Ureter (tissue), 1 donor: ENCODE measurements at places on chromosomes 6 and 20. TPM values are rescaled to one million over a fixed set of nuclear protein-coding genes. Genes with fewer than 3 reads are reported as not detected.

- DNase-seq, result no peak
Measured at GRCh38 chr20:58032599-58032998, 195.9 kb downstream of the ANKRD60 start.

- no peak for DNase-seq
Measured at GRCh38 chr20:60249436-60249835, 291.2 kb downstream of the CDH26 start.

DNA sequence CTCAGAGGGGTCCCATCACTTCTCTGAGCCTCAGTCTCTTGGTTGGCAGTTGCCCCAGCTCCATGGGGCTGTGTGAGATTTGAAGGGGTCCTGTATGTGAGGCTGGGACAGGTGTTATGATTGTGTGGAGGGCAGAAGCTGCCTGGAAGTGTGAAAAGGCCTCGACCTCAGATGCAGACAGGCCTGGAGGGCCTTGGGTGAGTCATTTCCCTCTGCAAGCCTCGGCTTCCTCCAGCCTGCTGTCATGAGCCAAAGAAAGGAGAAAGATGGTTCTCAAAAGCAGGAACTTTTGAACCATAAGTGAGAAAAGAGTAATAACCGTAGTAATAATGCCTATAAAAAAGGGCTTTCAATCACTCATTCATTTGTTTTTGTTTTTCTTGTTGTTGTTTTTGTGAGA is 37.5 kb downstream of the SNAI1 start:
- no peak for DNase-seq

- no peak for DNase-seq
Measured at GRCh38 chr6:225121-225721, 67.1 kb upstream of the DUSP22 start.

GRCh38 chr6:83354747-83355146 is 76.1 kb downstream of the ME1 start:
- DNase-seq, result no peak

GRCh38 chr6:20319520-20320357 is 81.9 kb upstream of the E2F3 start:
- peak; percentile 46 for DNase-seq

- peak; percentile 46 for DNase-seq
Measured at GRCh38 chr20:53598140-53599043, 4.8 kb upstream of the ZNF217 start.

CCN6 gene
- total RNA-seq, result not detected

C20orf141 gene
- not detected for total RNA-seq

TAGAP gene
- total RNA-seq, result 4.9 TPM

ZBP1 gene
- 2.4 TPM for total RNA-seq
